ENCODE measurements at places on chromosomes 16 and 17.

DNA sequence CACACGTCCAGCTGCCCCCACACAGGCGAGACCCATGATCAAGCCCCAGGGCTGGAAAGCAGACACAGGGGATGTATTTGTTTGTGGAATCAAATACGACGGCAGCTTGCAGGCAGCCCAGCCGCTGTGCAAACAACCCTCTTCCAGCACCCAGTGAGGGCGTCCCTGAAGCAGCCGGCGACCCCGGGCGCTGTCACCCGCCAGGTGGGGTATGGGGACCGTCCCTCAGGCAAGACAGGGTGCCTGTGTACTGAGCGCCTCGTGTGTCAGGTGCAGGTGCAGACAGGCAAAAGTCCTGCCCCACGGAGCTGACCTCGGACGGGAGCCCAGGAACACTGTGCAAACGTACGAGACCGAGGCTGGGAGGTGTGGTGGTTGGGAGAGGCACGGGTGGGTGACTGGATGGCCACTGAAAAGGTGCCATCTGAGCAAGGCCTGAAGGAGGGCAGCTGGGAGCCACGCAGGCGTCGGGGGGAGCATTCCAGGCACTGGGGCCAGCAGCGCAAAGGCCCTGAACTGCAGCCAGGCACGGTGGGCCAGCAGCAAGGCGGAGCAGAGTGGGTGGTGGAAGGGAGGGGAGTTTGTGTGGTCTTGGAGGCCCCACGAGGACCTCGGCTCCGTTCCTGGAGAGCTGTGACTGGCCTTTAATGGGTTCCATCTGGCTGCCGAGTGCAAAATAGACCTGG is 48.5 kb downstream of the CBFA2T3 start:
- DNase-seq = no peak

DNA sequence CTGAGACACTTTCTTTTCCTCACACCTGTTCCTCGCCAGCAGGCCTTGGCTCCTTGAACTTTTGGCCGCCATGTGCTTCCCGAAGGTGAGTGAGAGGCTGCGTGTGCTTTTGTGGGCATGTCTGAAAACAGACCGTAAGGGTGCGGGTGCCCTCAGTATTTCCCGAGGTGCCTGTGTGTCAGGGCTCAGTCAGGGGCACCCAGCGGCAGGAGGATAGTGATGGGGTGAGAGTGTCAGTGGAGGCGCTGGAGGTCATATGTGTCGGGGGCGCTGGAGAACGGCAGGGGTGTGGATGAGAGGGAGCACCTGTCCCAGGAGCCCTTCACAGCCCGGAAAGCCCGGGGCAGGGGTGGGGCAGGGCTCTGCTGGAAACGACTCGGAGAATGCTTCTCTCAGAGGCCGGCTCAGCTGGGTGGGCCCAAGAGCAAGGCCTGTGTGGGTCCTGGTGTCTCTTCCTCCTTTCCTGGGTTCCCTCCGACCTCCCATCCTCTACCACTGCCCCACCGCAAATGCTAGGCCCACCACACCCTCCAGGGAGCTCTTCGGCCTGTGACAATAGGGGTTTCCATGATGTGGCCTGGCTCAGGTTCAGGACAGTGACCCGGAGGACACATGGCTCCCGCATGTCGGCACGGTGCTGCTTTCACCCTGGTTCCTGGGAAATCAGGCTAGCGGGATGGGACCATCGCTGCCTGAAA is 451 bp downstream of the IL32 start:
- DNase-seq = no peak

GRCh38 chr17:67151717-67152116 is 93.3 kb downstream of the HELZ start:
- DNase-seq = peak; percentile 84

DNA sequence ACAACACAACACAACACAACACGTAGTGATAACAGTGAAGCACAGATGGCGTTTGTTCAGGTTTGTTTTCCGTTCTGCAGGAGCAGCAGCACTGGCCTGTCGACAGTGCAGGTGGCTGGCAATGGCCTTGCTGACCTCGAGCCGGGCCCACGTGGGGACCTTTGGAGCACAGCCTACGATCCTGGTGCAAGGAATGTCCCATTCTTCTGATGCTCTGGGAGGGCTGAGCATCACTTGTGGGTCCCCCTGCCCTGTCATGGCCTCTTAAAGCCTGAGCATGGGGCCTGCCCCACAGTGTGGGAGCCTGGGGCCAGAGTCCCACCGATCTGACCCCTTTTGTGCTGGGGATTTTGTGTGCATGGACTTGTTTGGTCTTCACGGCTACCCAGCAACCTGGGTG is 6.8 kb downstream of the MAP2K3 start:
- no peak for DNase-seq

DNA sequence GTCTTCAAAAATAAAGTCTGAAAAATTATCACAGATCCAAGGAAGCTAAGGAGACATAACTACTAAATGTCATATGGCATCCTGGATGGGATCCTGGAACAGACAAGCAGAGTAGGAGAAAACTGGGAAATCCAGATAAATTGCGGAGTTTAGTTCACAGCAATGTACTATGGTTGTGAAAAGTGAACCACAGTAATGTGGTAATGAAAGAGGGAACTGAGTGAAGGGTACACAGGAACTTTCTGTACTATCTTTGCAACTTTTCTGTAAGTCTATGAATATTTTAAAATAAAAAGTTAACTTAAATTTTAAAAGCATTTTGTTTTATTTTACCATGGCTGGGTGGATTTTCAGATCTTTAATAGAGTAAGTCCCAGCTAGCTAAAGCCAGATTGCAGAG is 16.3 kb downstream of the SLFN12L start:
- DNase-seq = no peak

- peak; percentile 54 for DNase-seq
These were observed 4.2 kb downstream of the CLCN7 start for GRCh38 chr16:1470481-1471251.

DNA sequence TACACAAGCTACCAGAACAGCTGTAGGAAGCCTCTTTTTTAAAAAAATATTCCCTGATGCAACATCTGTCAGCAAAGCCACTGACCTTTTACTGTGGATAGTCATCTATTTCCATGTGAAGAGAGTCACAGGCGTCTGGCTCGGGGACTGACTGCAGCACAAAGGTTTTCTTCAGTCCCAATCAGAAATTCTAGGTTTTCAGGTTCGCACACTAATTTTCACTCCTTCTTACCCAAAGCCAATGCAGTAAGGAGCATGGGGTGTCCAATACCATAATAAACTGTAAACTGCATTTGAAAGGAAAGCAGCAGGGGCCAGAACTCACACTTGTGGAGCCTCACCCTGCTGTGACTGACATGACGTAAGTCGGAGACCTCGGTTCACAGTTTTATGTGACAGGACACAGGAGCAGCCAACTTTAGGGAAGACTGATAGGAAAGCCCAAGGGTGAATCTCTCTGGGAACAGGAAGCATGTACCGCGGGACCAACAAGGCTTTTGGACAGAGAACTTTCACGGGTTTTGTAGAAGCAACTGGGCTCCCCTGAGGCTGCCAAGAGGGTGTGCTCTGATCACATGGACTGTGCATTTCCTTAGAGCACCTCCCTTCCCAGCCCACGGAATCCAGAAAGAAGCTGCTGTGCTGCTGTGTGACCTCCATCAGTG is 9.1 kb upstream of the TMEM100 start:
- DNase-seq = no peak

DNA sequence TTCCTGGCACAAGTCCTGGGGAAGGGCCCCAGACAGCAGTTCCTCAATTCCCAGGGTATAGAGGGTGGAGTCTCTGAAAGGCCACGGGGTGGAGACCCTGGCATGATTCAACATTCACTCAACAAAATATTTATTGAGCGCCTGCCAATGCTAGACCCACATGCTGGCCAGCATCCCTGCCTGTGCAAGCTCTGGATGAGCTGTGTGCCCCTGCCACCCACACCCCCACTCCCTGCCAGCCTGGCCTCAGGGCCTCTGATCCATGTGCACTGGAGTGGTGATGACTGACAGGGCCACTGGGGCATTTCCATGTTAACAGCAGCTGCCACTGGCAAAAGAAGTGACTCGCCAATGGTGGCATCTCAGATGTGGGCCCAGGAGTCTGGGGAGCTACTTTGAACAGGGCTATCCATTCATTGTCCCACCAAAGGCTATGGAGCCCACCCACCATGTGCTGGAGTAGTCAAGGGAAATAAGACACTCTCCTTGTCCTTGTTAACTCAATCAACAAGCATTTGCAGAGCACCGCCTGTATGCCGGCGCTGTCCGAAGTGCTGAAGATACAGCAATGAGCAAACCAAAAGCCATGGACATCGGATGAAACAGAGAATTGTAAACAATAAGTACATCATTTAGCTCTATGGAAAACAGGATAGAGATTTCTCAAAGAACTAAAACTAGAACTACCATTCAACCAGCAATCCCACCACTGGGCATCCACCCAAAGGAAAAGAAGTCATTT is 3.0 kb upstream of the PRSS22 start:
- DNase-seq = no peak

DNA sequence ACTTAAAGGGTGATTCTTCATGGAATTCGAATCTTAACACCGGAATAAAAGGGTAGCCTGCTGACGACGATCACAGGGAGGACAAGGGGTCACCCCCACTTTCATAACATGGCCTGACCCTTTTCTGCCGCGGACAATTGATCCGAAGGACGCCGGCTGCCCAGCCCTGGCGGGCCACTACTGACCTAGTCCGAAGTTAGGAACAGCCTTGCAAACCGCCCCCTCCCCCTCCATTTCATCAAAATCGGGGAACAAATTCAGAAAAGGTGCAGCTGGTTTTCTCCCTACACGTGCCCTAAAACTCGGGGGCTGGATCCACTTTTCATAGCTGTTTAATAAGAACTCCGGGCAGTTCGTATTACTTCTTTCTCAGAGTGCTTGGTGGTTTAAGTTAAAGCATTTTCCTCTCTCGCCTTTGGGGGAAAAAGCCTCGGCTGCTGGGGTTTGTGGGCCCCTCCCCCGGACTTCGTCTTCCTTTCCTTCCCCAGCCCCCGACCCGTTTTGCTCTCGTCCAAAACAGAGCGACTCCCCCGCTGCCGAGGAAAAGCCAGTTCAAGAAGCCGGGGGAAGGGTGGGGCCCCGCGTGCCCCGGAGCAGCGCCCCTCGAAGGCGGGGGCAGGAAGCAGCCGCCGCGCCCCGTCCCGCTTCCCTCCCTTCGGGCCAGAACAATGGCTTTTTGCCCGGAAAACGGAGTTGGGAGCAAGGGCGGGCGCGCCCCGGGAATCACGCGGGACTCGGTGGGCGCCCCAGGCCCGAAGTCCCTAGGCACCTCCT is 641 bp upstream of the CBX2 start:
- DNase-seq = peak; percentile 58

GRCh38 chr16:80040814-80041213 is 440.3 kb upstream of the MAF start:
- DNase-seq = no peak

DNA sequence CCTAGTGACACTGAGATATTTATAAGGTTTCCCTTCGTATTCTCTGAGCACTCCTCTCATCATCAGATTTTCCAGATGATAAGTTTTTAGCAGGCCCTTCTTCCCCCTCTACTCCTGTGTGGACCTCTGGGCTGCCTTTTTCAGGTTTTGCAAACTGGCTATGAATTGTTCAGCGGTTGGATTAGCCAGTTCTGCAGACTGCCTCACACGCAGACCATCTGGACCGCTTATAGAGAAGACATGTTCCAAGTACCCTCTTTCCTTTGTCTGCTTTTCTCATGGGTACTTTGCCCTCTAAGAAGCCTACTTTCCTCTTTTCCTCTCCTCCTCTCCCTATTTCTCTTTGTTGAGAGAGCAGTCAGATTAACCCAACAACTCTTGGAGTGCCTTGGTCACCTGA is 111.6 kb downstream of the GRIN2A start:
- DNase-seq = no peak

- DNase-seq = no peak
These were observed 44.9 kb upstream of the PEMT start for GRCh38 chr17:17636272-17636885.

- DNase-seq = no peak
These were observed 110.1 kb upstream of the SMURF2 start for GRCh38 chr17:64771980-64772844.

DNA sequence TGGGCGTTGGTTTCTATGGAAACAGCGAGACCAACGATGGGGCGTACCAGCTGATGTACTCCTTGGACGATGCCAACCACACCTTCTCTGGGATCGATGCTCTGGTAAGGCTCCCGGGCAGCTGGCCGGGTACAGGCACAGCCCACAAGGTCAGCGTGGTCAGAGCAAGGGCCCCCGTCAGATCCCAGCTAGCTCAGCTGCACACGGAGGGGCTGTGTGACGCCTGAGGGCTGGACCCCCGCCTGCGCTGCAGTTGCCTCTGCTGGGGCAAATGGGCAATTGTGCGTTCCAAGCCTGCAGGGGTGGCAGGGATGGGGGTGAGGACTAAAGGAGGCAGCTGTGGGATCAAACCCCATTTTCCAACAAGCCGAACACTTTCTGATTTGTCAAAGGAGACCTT is 17.5 kb downstream of the TTYH2 start:
- no peak for DNase-seq

DNA sequence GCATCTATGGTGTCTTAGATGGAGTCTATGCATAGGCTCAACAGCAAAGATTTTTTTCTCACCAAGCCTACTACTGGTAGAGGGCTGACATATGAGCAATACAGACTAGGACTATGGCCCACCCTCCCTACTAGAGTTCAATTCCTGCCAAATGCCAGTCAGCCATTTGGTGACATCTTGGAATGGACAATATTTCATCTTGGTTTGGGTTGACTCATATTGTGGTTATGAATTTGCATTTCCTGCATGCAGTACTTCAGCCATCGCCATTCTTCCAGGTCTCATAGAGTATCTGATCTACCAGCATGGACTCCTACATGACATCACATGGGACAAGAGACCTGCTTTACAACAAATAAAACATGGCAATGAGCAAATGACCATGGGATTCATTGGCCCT is 778.1 kb upstream of the SOX9 start:
- peak; percentile 14 for DNase-seq

DNA sequence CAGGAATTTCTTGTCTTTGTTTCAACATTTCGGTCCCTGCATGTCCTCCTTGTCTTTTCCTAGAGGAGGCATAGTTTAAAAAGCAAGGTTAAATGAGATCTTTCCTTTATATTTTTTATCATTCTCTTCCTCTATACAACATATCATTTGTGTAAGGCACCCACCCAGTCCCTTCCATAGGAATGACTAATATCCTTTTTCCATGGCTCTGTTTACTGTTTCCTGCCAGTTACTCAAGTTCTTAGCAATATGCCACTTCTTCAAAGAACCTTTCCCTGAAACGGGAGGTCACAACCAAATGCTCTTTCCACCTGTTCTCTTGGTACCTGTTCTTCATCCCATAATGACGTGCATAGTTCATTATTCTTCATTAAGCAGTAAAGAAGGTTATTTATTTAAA is 1237.1 kb upstream of the GOT2 start:
- DNase-seq = peak; percentile 39

DNA sequence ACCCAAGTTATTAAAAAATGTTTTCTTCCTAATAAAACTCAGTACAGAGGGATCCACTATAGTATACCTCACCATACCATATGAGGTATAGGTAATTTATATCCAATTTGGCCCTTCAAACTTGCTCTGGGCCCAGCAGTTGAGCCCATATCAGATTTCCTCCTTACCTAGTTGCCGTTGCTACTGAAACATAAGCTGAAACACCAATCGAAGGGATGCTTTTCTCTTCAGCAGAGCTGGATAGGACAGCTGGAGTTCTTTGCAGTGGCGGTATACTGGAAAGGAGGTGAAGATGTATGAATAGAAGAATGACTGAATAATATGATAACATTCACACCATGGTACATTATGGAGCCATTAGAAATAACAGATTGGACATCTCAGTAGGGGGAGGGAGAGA is 42.7 kb downstream of the TNRC6C start:
- DNase-seq = no peak
